Left ventricle myocardium inferior (tissue), 1 donor: ENCODE measurements at places on chromosomes 5 and 9.

DNA sequence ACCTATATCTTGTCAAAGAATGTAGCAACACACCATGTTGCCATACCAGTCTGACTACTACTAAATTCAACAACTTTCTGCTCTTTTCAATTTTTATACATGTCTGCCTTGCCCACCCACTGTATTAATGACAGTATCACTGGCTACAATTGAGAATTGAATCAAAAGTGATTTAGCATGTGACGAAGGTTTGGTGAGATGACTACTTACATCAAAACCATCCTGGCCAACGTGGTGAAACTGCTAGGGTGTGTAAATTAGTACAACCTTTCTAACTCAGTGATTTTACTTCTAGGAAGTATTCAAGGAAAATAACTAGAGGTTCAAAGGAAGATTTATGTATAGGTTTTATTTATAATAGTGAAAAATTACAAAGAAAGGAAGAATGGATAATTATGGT is 109.8 kb downstream of the UNC13B start:
- DNase-seq: no peak

- DNase-seq: no peak
Measured at GRCh38 chr5:31364881-31365636, 166.8 kb downstream of the DROSHA start.

DNA sequence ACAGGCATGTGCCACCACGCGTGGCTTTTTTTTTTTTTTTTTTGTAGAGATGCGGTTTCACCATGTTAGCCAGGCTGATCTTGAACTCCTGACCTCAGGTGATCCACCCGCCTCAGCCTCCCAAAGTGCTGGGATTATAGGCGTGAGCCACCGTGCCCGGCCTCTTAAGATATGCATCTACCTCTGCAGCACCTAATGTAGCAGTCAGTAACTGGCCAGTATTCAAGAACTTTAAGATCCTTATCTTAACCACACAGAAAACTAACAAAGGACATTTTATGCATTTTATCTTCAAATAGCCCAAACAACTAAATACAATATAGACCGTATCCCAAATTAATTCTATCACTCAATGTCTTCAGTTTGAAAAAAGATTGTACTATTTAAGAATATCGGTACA is 618.7 kb downstream of the TLE1 start:
- DNase-seq: no peak

DNA sequence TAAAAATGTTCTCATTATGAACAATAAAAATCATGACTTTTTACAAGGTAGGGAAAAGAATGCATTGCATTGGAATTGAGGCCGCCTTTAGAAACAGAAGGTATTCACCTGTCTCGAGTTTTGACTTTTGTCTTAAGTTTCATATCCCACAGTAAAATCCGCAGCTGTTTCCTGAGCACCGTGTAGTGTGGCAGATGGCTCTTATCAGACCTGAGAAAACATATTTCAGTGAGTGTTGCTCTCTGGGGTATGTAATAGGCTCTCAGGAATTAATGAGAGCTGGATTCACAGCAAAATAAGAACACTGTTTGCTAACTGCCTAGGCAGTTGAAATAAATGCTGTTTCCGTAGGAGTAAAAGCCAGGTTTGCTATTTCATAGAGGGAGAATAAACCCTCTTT is 221.4 kb downstream of the CFAP90 start:
- no peak for DNase-seq

DNA sequence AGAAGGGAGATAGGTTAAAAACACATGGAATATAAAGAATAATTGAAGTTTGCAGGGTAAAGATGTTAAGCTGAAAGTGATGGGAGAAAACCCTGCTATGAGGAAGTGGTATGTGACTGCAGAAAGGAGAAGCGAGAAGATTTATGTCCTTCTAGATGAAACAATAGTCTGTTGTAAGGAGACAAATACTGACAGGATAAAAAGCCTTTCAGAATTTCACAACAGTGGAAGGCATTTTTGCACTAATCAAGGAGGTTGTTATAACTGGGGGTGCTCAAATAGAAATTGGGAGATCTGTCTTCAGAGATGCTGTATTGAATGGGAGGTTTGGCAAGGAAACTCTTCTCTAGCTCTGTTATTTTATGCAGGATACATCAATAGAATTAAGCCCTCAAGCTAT is 69.6 kb downstream of the NMUR2 start:
- DNase-seq: no peak

- no peak for DNase-seq
Measured at GRCh38 chr5:81202655-81203054, 30.5 kb upstream of the CKMT2 start.

GRCh38 chr9:126856326-126856877 is 4.0 kb upstream of the ZBTB34 start:
- no peak for DNase-seq

DNA sequence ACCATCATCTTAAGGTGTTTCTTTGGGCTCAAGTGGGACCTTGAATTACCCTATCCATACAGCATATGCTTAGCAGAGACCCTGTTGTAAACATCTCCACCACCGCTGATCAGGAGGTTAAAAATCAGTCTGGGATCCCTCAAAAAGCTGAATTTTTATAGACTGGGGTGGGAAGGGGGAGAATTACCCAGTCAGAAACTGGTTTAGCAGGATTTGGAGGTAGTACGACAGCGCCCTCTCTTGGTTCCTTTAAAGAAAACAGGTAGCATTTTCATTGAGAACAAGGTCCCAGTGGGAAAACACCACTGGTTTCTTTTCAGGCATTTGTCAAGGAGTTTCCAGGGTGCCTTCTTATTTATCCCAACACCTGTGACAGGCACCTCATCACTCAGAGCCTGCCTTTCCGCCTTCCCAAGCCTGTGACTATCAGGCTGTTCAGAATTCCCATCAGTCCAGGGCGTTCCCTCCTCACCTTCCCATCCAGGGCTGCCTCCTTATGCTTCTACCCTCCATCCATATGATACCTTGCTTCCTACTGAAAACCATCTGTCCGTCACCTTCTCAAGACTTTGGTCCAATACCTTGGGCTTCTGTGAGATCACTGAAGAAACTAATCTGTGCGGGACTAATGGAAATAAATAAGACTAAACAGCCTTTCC is 203.8 kb upstream of the RAI14 start:
- no peak for DNase-seq

DNA sequence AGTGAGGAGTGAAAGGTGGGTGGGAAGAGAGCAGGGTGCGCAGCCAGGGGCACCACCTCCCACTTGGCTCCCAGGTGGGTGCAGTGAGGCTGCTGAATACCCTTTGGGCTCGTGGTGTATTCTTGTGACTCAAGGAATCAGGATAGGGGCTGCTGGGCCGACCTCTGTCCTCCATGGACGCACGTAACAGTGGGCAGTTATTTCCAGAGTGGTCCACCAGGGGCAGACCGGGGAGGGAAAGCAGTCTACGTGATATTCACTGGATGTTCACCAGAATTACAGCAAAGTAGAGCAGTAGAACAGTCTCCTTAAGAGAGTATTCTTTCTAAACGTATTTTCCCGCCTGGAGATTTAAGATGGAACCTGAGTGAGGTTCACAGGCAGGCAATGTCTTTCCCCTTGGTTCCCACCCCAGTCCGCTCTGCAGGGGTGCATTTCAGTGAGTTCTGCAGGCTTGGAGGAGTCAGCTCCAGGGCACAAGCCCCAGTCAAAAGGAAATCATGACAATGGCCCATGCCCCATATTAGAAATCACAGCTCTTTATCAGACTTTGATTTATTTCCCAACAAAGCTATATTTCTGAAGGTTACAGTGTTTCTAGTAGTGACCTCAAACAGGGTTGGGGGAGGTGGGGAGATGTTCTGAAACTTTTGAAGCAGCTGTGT is 88.7 kb downstream of the SYK start:
- DNase-seq: no peak

GRCh38 chr9:97856857-97857605 is 4.0 kb downstream of the FOXE1 start:
- DNase-seq: no peak

GRCh38 chr5:87329114-87329513 is 61.4 kb downstream of the RASA1 start:
- DNase-seq: no peak
